ENCODE measurements at places on chromosomes 12 and 14.

GRCh38 chr14:31965735-31966598 lies 111.1 kb upstream of the ARHGAP5 start:
- no peak for DNase-seq

GRCh38 chr14:65637780-65638179 lies 225.2 kb downstream of the FUT8 start:
- no peak for DNase-seq

DNA sequence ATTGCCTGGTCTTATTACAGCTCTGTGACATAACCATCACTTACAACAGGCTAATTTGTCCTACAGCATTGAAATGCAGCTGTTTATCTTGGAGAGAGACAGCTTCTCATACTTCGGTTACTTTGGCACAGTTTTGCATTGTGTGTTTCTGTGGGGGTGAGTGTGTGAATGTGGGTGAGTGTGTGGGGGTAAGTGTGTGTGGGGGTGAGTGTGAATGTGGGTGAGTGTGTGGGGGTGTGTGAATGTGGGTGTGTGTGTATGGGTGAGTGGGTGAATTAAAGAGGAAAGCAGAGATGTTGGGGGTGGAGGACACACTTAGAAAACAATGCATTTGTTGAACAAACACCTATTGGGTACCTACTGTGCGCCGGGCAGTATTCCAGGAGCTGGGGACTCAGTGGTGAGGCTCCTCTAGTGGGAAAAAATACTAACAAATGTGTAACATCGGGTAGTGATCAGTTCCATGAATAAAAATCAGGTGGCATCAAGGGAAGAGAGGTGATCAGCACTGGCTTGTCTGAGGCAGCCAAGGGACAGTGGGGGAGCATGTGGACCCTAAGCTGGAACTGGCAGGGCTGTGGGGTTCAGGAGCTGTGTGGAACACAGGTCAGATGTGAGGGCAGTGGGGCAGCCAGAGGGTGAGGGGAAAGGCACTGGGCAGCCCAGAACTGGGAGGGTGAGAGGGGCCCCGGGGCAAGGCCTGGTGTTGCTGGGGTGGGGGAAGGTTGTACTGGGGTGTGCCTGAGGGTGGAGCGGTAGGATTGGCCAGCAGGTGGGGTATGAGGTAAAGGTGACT lies 44.1 kb upstream of the AMN start:
- DNase-seq, result no peak

- no peak for DNase-seq
These were observed 22.8 kb downstream of the PIGH start for GRCh38 chr14:67577181-67577808.

GRCh38 chr12:30437616-30438015 lies 258.1 kb downstream of the IPO8 start:
- DNase-seq, result no peak

Measured in H1 (cell line).